Adrenal gland (tissue), 19 donors: ENCODE measurements at places on chromosomes 5 and 9. TPM values are rescaled to one million over a fixed set of nuclear protein-coding genes. Genes with fewer than 3 reads are reported as not detected.

The CNOT8 gene
- 64.0 TPM for polyA plus RNA-seq

The CCL21 gene
- 152 TPM for polyA plus RNA-seq

The SPATA6L gene
- 3.4 TPM for polyA plus RNA-seq

The IFNA2 gene
- not detected for polyA plus RNA-seq

The FAM153A gene
- 7.3 TPM for polyA plus RNA-seq

The BTNL3 gene
- 0.03 TPM for polyA plus RNA-seq
